ENCODE measurements at places on chromosomes 4 and X.
A peak's percentile ranks its signal among the peaks of the same experiment; 100 is the strongest.

DNA sequence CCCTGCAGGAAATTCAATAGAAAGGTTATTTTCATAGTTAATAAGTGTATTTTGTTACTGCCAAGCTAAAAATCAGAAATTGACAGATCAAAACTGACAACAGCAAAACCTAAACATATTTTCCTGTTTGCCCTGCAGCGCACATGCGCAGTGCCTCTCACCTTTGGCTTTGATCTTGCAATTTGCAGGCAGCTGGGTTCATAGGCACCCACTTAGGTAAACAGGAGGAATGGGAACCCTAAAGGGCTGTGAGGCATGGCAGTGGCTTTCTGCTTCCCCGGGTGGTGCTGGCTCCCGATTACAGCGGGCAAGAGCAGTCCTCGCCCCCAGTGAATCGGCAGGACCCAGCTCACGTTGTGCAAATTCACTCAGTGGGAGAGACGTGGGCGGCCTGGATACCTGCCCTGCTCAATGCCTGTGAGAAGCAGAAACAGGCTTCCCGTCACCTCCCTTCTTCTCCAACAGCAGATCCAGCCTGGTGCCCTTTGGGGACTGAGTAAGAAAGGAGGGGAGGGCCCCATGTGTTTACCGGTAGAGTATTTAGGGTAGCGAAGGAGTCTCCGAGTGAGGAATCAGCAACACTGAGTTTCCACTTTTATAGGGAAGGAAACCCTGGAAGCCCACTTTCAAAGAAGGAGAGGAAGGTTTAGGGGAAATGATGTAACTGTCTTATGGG, 25.7 kb downstream of the CCKAR start:
- no peak for DNase-seq

GRCh38 chr4:47313384-47313783, 150.1 kb downstream of the COMMD8 start:
- DNase-seq, result no peak

DNA sequence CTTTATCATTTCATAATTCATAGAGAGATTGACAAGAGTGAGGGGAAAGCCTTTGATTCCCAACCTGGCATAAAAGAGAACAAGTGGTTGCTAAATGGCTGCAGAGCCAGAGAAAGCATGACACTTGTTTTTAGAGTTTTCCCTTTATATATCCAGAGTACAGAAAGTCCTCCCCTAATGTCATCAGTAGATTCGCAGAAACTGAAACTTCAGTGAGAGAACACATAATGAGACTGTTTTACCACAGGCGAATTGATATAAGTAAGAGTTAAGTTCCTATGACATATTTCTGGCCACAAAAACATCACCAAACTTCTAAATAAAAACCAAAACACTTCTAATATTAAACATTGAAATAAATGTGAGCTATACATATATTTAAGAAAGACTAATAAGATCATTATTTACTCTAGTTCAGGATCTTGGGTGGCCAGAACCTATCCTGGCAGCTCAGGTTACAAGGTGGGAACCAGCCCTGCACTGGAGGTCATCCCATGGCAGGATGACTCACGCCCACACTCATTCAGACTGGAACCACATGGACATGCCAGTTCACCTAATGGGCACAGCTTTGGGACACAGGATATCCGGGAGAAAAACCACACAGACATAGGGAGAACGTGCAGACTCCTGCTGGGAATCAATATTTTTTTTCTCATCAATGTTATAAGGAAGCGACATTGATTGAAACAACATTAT, 35.5 kb downstream of the NWD2 start:
- no peak for DNase-seq

- DNase-seq, result no peak
Observed at GRCh38 chr4:115292320-115293092, 179.1 kb upstream of the NDST4 start.

- peak; percentile 37 for DNase-seq
Observed at GRCh38 chr4:56739066-56739777, 58.1 kb upstream of the HOPX start.

- DNase-seq, result no peak
Observed at GRCh38 chr4:4831825-4832224, 27.6 kb upstream of the MSX1 start.

- no peak for DNase-seq
Observed at GRCh38 chrX:8192276-8192675, 21.2 kb upstream of the VCX2 start.

DNA sequence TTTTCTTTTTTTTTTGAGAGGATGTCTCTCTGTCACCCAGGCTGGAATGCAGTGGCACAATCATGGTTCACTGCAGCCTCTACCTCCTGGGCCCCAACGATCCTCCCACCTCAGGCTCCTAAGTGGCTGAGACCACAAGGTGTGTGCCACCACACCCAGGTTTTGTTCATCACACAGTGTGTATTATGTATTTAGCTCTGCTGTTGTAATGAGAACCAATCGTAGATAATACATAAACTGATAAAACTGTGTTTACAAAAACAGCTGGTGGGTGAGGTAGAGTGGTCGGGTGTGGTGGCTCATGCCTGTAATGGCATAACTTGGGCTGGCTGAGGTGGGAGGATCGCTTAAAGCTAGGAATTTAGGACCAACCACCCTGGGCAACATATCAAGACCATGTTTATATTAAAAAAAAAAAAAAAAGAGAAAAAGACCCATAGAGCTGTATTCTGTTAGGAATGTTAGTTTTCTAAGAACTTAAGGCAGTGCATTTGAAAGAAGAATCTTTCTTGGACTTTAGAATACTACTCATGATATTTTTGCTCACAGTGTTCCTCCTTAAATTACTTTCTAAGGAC, 34.9 kb downstream of the POLR2B start:
- DNase-seq, result no peak

- DNase-seq, result no peak
Observed at GRCh38 chrX:48589482-48590162, 7.7 kb upstream of the WDR13 start.

- DNase-seq, result peak; percentile 86
Observed at GRCh38 chrX:85052636-85053343, 49.1 kb downstream of the APOOL start.

GRCh38 chr4:82851885-82852750, 38.8 kb downstream of the SEC31A start:
- peak; percentile 20 for DNase-seq

DNA sequence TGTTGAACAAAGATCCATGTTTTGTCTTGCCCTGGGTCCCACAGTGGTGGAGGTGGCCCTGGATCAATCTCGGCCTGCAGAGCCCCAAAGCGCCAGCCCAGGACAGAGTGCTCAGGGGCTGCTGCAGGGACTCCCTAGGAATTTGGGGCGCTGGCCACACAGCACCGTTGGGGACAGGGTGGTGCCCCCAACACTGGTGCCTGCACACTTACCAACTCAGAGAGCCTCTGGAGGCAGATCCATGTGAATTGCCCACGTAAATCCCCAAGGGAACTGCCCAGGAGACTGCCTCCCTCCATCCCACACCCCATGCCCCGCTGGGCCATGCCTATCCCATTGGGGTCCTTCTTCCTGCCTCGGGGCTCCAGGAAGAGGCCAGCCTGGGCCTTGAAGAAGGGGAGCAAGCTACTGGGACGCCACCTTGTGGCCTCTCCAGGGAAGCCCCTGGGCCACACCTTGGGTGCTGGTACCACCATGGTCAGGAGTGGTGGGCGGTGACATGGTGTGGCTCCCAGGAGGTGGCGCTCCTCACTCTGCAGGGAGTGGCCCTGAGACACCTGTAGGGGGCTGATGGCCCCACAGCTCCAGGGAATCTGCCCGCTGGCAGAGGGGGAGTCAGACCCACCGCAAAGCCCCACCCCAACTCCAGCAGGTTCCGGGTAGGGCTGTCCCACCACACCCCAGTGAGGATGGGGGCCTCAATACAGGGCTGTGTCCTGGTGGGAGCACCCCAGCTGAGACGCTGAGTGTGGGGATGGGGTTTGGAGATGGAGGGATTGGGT, 22.8 kb downstream of the CFAP99 start:
- DNase-seq, result peak; percentile 39

- no peak for DNase-seq
Observed at GRCh38 chrX:1472975-1473374, 20.3 kb upstream of the ASMTL start.

- no peak for DNase-seq
Observed at GRCh38 chr4:153539422-153539821, 73.3 kb downstream of the TMEM131L start.

- no peak for DNase-seq
Observed at GRCh38 chr4:164215113-164215741, 538.7 kb upstream of the SMIM31 start.

GRCh38 chr4:21856301-21856700, 92.3 kb downstream of the KCNIP4 start:
- DNase-seq, result no peak

DNA sequence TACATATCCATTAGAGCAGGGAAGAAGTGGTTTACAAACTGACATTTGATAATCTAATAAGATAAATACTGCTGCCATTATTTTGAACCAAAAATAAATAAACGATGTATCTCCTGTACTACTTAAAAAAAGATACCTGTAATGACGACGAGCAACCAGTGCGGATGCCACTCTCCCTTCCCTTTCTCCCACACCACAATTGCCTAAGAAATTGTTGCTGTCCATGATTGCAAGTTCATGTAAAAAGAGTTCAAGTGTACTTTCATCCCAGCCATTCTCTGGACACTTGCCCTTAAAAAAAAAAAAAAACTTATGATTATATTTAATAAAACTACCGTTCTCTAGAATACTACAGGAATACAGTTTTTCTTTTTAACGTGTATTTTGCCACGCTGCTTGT, 1.4 kb downstream of the SEPSECS start:
- DNase-seq, result no peak

GRCh38 chr4:186304866-186305505, 39.0 kb downstream of the F11 start:
- DNase-seq, result no peak

- DNase-seq, result no peak
Observed at GRCh38 chr4:153651587-153651986, 32.5 kb upstream of the TLR2 start.

DNA sequence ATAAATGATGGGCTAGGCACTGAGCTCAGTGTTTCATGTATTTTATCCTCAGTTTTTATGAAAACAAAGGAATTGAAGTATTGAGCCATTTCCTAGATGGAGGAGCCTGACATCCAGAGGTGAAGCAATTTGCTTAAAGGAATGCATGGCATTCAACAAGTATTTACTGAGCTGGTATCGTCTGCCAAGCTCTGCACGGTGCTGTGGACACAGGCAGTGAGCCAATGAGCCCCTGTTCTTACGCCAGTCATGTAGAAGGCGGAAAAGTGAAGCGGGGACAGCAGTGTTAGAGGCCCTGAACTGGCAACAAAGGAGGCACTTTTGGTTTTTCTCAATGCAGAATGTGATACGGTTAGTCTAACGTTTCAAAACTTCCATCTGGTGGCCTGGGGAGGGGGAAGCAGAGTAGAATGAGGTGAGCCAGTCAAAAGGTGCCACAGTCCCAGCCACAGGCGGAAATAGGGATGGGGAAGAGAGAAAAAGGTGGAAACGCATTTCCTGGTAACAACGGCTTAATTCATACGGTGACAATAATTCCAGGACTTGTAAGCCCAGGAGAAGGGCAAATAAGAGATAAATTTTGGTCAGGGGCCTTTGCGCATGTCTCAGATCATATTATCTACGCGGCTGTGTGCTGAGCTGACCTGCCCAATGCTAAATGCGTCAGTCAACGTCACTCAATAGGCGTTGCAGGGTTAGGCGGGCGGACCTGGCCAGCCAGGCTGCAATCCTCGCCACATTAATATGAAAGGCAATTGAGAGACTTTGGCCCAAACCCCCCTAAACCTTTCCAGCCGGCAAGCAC, 133.9 kb downstream of the AFAP1 start:
- DNase-seq, result peak; percentile 94

GRCh38 chr4:88107406-88108107, 50.9 kb downstream of the ABCG2 start:
- peak; percentile 7 for DNase-seq
